ENCODE measurements at places on chromosomes 2 and 18.
A peak's percentile ranks its signal among the peaks of the same experiment; 100 is the strongest.

- peak; percentile 58 for DNase-seq
These were observed 36.3 kb downstream of the SLC35F5 start for GRCh38 chr2:113720167-113720566.

GRCh38 chr18:32257084-32257785, 67.4 kb downstream of the MEP1B start:
- DNase-seq = peak; percentile 35

- DNase-seq = no peak
These were observed 78.7 kb downstream of the GRB14 start for GRCh38 chr2:164542581-164543021.

DNA sequence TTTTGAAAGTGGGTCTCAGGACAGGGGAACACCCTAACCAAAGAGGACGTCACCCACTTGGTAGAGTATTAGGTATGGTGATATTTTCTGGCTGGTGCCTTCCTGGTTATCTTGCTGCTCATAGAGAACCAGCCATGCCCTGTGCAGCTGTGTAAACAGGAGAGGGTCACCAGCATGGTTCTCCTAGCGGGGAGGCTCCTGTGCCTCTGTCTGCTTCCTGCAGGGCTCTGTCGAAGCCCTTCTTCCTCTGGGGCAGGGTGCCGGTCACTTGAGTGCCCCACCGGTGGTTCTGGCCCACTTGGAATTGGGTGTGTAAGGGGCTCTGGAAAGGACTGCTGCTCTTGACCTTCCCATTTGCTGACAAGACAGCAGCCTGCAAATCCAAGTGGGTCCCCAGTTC, 131.6 kb upstream of the MSH6 start:
- peak; percentile 36 for DNase-seq

DNA sequence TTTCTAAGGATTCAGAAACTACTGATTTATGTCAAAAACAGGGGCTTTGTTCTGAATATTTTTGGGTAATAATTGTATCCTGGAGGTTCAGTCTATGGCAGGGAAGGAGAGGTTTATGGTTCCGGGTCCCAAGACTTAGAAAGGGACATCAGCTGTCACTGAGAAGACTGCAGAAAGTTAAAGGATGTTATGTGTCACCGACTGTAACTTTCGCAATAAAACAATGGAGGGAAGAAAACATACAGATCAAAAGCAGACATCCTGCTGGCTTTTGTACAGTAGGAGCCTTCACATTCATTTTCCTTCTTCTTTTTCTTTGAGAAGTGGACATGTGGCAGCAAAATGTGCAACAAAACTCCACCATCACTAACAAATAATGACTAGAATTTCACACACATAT, 900.7 kb upstream of the SOX11 start:
- DNase-seq = no peak

DNA sequence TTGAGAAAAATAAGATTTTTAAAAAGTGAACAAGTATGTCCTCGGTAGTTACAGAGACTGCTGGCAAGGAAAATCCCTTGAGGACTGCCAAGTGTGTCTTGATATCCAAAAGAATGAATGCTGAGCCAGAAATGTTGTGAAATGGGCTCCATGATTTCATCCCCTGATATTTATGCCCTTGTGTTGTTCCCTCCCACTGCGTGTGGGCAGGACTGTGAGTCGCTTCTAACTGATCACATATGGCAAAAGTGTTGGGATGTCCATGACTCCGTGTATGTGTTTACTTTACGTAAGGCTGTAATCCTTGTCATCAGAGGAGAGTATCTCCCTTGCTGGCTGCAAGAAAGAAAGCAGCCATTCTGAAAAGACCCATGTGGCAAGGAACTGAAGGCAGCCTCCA, 285.1 kb downstream of the SS18 start:
- peak; percentile 71 for DNase-seq

DNA sequence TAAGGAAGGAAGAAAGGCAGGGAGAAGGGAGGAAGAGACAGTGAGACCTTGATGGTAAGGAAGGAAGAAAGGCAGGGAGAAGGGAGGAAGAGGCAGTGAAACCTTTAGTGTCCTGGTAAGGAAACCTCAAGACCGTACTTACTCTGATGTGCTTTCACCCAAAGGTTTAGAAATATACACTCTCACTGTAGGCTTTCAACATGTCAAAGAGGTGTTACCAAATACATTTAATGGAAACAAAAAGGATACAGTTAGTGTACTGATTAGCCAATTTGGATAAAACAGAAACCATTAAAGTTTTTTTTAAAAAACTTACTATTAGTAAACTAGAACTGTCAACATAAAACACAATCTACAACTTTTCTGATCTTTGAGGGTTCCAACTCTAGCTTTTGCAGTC, 7.1 kb downstream of the FBXO15 start:
- DNase-seq = no peak

- peak; percentile 95 for DNase-seq
These were observed at the start of gene POU3F3 for GRCh38 chr2:104853534-104854497. Gene POU3F3 (plus strand): TSS chr2:104854115. CDS start chr2:104855511, 1,396 bp downstream.
